ENCODE measurements at places on chromosomes 7 and 10.

DNA sequence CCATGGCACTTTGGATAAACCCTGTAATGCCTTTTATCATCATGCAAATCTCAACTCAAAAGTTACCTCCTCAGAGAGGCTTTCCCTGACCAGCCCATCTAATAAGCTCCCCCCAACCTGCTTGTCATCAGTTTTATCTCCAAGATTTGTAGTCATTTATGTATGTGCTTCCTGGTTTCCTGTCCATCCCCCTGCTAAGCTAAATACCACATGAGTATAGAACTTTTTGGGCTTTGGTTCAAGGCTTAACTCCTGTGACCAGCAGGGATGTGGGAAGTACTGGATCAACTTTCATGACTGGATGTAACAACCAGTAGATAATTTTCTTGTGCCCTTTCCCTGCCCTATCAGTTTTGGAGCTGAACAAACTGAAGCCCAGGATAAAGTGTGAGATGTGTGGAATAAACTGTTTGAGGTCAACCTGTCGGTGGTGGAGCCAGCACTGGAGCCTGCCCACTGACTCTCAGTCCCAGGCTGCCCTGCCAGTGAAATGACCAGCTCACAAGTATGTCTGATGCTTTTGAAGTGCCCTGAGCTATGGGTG is 148.6 kb downstream of the CYP26A1 start:
- DNase-seq = no peak

DNA sequence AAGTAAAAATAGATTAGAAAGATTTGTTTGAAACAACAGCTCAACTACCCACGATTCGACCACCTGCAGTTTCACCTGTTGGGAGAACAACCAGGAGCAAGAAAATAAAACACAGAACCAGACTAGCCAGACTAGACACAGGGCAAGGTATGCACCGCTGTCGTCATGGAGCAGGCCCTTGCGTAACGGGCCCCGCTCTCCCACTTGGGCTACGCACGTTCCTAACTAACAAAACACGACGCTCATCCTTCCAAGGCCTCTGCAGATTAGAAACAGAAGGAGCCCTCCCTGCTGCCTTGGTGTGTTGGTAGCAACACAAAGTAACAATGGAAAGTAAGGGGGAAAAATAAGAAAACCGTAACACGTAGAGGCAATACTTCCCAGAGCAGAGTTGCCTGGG is 45.1 kb upstream of the ELMO1 start:
- DNase-seq = no peak

- no peak for DNase-seq
Measured at GRCh38 chr7:158975526-158976467, 119.4 kb downstream of the DYNC2I1 start.

GRCh38 chr7:100483090-100483721 is 521 bp upstream of the NYAP1 start:
- peak; percentile 21 for DNase-seq

DNA sequence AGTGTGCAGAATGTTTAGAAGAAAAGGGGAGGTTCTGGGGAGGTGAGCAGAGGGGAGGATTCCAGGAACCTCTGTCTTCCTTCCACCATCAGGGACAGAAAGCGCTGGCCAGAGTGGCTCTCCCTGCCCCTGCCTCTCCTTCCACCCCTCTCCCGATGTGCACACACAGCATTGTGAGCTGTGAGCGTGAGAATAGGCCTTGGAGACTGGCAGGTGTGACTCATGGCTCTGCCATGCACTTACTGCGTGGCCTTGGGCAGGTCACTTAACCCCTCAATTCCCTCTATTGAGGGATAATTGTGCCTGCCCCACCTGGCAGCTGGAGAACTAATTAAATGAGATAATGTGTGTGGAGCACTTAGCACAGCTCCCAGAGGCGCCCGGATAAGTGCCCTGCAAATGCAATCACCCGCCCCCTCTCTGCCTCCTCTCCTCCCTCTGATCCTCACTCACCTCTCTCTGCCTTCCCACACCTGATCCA is 115.4 kb downstream of the ZMIZ1 start:
- DNase-seq = peak; percentile 40

DNA sequence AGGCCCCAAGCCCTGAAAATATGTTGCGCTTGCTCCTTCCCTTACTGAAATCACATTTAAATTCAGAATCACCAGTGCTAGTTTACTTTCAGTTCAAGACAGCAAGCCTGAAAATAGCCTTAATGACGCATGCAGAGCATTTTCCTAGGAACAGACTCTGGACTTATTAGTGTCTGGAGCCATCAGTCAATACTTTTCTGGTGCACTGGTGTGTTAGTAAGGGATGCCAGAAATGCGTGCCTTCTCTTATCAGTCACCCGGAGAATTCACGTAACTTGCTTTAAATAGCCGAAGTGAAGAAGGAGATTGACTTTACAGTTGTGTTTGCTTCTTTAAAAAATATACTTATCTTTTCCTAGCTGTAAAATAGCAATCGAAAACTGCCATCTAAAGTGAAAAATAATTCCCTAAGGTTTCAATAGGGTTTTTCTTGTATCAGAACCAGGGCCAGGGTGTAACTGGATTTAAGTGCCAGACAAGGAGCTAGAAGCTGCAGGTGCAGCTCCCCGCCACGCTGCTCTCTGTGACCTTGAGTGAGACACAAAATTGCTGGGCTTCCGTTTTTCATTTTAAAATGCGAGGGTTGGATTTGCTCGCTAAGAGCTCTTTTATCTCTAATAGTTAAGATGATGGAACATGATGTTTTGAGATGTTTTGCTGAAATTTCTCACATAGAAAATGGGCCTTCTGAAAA is 177.8 kb downstream of the NSUN6 start:
- peak; percentile 6 for DNase-seq

- DNase-seq = peak; percentile 66
Measured at GRCh38 chr7:140214075-140214684, 37.4 kb upstream of the KDM7A start.

DNA sequence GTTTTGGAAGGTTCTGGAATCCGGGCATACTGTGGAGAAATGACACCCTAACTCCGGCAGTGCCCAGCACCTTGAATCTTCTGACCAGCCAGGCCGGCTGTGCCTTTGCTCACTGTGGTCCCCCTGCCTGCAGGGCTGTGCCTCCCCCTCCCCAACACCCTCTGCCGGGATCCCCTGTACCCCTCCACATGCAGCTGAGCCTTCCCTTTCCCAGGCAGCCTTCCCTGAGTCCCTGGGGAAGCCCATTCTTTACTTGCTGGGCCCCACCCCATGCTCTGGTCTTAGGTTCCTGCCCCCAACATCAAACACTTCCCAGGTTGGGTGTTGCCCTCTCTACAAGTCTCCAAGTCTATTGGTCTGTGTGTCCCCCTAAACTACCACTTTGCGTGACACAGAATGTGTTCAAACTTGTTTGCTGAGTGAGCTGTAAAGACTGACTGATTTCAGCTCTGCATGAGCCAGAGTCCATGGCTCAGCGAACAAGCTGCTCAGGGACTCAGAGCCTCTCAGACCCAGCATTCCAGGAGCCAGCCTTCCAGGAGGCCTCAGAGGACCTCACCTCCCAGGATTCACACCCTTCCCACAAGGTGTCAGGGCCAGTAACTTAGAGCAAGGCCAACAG is 31.6 kb downstream of the CALML5 start:
- no peak for DNase-seq

DNA sequence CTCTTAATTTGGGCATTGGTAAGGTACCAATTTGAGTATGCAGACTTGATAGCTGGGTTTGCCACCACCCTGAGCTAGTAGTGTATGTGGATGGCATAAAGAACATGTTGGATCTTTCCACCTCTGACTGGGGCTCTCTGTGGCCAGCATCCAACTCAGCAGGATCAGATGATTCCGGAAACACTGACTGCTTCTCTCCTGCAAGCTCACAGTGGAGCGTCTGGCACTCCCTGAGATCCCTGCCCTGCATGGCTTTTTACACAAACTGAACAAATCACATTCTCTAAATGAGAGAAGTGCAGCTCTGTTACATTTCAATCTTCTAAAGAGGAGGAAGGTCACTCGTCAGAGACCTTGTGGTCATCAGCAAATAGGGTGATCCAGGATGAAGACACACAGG is 1057.5 kb downstream of the NRG3 start:
- DNase-seq = no peak

- peak; percentile 99 for DNase-seq
Measured at GRCh38 chr10:60778214-60778970, at the start of gene CDK1. Gene CDK1 (plus strand): TSS chr10:60778478. CDS start chr10:60780166, 1,688 bp downstream.

DNA sequence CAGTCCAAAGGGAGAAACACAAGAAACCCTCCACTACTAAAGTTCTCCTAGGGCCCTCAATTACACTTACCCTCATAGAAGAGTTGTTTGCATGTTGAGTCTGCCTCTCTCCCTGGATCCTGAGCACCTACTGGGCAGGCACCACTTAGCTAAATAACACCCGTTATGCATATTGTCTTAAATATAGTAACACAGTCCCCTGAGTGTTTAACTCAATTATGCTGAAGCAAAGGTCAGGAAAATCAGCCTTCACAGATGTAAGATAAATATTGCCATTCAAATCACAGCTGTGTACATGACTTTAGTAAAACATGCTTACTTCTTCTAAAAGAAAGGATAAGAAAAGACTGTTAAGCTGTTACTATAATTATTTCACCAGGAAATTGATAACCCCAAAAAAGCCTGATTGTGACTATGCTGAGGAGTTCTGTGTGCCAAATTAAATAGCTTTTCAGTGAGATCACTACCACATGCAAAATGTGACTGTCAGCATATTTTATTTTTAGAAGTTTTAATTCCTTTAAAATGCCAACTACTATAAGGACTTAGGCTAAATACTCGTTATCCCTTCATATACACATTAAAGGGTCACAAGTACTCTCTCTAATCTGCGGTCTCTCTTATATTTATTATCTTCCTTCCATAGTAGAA is 733.9 kb upstream of the PHF14 start:
- no peak for DNase-seq

- DNase-seq = no peak
Measured at GRCh38 chr7:32221736-32222135, 151.5 kb upstream of the PDE1C start.

DNA sequence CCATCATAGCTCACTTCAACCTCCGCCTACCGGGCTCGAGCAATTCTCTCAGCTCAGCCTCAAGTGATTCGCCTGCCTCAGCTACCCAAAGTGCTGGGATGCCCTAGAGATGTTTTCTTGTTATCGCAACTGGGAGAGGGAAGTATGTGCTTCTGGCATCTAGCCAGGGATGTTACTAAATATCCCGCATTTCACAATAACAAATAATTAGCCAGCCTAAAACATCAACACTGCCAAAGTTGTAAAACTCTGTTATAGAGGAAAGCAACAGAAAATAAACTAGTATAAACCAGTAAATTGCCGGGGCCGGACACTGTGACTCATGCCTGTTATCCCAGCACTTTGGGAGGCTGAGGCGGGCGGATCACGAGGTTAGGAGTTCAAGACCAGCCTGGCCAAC is 7.2 kb downstream of the INA start:
- peak; percentile 89 for DNase-seq

DNA sequence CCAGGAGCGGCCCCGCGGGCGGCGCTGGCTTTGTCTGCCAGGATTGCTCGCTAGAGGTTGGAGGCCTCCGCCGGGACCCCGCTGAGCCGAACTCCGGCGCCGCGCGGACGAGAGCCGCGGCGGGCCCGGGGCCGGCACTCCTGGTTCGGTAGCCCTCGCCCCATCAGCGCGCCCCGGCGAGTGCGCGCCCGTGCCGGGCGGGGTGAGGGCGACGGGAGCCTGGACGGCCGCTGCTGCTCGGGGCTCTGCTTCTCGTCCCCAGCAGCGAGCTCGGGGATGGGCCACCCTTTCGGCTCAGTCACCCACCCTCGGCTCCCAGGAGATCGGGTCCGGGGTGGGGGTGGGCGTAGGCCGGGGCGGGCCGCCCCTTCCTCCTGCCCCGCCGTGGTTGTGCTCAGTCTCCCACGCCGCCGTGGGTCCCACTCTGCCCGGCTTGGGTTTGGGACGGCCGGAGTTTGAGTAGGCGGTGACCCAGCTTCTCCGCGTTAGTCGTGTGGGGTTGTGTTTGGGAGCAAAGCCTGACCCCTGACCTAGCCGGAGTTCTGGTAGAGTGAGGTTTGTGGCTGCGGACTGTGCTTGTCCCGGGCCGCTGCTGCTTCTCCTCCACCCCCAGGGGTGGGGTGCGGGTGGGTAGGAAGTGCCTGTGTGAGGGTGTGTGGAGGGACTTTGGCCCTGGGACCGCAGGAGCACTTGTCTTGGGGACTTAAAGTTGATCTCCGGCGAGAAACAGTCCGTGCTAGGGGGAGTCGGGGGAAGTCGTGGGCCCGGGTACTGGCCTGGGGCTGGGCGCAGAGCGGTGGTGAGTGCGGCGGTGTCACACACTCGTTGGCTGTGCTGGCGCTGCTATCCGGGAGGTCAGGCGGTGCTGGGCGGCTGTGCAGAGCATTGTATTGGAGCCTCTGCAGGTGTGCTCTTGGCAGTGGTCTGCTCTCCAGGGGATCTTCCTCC is 677 bp downstream of the TSPAN14 start:
- DNase-seq = peak; percentile 50

DNA sequence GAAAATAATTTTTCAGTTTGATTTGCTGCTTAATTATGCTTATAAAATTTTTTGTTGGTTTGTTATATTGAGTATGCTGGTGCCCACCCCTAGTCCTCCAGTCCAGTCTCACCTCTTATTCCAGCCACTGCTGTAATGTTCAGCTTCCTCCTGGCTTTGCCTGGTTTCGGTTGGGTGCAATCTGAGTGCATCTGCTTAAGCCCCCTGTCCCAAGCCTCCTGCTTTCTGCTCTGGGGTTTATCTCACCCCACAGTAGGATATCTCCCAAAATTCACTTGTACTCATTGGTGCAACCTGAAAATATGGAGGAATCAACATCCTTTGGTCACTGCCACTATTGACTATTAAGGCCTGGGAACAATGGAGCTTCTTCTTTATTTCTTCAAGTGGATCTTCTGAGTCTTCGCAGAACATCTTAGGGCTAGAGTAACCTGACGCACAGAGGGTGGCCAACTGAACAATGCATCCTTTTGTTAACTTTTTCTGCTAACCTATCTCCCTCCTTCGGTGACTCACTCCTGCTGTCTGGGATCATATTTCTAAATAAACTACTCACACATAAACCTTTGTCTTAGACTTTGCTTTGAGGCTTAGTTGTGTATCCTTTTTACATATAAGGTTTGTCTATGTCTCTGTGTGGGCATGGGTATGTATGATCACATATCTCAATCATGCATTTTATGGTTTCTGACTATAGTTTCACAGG is 19.1 kb upstream of the SOSTDC1 start:
- no peak for DNase-seq

GRCh38 chr10:113865901-113866300 is 11.4 kb downstream of the NHLRC2 start:
- no peak for DNase-seq

DNA sequence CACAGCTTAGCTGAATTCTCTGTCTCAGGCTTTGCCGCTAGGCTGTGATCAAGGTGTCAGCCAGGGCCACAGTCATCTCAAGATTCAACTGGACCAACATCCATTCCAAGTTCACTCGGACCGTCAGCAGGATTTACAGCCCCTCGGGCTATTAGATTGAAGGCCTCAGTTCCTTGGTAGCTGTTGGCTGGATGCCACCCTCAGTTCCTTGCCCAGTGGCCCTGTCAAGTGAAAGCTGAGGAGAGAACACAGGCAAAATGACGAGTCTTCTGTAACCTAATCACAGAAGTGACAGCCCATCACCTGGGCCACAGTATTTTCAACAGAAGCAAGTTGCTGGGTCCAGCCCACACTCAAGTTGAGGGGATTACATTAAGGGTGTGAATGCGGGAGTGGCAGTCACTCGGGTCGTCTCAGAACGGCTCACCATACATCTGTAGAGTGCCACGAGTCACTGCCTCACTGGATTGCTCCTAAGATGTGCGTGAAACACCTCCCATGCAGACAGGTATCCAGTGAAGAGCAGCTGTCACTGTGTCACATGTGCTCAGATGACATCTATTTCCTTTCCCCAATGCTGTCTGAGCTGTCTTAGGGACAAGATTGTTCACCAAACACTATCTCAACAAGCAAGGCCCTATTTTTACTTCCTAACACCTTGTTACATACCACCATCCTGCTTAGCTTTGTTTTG is 78.9 kb upstream of the PRLHR start:
- no peak for DNase-seq
